ENCODE measurements at places on chromosomes 2 and 18. TPM values are rescaled to one million over a fixed set of nuclear protein-coding genes. Genes with fewer than 3 reads are reported as not detected.

ITM2C gene
- 74.1 TPM for total RNA-seq

METTL4 gene
- total RNA-seq: 4.8 TPM

CNOT11 gene
- total RNA-seq: 41.0 TPM

VAMP8 gene
- 17.3 TPM for total RNA-seq

CSRNP3 gene
- not detected for total RNA-seq

GAD1 gene
- total RNA-seq: 0.71 TPM

FBXO48 gene
- total RNA-seq: 0.34 TPM

PHLPP1 gene
- 7.4 TPM for total RNA-seq

MBOAT2 gene
- total RNA-seq: 32.4 TPM

IL1F10 gene
- not detected for total RNA-seq

VIT gene
- total RNA-seq: not detected

NTSR2 gene
- not detected for total RNA-seq

GMPPA gene
- total RNA-seq: 36.2 TPM

MFSD2B gene
- 0.29 TPM for total RNA-seq

RNF144A gene
- total RNA-seq: 10.0 TPM

FAM237A gene
- total RNA-seq: not detected

CCDC68 gene
- total RNA-seq: 2.7 TPM

SS18 gene
- 48.4 TPM for total RNA-seq

HOXD10 gene
- total RNA-seq: 5.3 TPM

ATP6V1B1 gene
- 2.5 TPM for total RNA-seq

COL6A3 gene
- 0.14 TPM for total RNA-seq

DNAJC5G gene
- total RNA-seq: not detected

ZNF532 gene
- total RNA-seq: 21.4 TPM

SIX3 gene
- total RNA-seq: 0.39 TPM

DOK6 gene
- total RNA-seq: not detected

SCYGR7 gene
- total RNA-seq: not detected

RAB27B gene
- 9.0 TPM for total RNA-seq

CFAP65 gene
- total RNA-seq: 0.21 TPM

All from A549 treated with GW870086 at 1 μM for 4 hours (cell line).